ENCODE measurements at places on chromosomes 12 and 14.

DNA sequence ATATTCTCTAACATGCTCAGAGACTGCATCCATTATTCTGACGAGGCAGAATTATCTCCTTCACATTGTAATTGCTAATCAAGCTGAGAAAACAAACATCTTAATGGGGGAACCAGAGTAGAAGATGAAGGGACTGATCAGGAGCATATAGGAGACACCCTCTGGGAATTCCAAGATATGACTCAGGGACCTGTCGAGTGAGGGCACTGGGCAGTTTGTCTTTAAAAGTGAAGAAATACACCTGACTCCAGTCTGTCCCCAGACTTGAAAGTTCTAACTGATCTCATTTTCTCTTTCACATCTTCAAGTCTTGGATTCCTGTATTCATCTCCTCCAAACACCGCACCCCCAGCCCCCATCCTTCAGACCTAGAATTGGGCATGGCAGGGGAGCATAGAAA lies 226.9 kb upstream of the PLXNC1 start:
- DNase-seq = no peak

DNA sequence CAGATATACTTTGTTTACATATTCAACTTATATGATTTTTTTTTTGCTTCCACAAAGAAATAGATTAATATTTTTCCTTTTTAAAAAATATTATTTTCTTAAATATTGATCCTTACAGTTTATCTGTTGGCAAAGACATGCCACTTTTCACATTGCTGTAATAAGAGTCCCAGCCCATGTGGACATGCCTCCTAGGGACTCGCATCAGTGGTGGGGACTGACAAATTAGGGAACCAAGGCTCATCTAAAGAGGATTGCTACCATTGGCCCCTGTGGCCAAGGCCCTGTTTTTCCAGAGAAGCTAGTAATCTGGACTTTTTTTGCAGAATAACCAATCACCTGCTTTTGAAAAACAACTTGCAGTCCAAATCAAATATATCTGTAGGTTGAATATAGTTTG lies 27.8 kb upstream of the BMAL2 start:
- no peak for DNase-seq

DNA sequence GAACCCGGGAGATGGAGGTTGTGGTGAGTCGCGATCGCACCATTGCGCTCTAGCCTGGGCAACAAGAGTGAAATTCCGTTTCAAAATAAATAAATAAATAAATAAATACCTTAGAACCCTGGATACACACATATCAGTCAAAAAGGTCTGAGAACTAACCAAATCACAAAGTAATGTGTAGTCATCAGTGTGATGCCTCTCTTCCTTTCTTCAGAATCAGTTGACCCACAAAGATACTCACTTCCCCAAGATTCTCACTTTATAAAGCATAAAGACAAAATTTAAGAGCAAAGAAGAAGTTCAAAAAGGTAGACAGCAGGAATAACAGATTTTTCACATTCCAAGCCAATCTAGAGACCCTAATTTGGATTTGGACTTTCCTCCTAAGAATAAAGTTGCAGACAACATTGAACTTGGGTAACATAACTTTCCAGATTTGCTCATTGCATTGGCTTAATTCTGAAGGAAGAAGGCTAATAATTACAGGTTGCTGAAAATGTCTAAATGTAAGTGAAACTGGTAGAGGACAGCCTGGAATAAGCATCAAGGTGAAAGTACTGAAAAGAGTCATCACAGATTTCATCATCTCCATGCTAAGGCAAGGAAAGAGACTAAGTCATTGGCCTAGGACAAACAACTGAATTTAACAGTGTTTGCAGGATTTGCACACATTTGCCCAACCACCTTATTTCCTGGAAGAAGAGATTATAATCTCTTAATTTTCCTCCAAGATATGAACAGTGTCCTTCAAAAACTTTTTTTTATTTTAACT lies 17.4 kb downstream of the TMED10 start:
- no peak for DNase-seq

DNA sequence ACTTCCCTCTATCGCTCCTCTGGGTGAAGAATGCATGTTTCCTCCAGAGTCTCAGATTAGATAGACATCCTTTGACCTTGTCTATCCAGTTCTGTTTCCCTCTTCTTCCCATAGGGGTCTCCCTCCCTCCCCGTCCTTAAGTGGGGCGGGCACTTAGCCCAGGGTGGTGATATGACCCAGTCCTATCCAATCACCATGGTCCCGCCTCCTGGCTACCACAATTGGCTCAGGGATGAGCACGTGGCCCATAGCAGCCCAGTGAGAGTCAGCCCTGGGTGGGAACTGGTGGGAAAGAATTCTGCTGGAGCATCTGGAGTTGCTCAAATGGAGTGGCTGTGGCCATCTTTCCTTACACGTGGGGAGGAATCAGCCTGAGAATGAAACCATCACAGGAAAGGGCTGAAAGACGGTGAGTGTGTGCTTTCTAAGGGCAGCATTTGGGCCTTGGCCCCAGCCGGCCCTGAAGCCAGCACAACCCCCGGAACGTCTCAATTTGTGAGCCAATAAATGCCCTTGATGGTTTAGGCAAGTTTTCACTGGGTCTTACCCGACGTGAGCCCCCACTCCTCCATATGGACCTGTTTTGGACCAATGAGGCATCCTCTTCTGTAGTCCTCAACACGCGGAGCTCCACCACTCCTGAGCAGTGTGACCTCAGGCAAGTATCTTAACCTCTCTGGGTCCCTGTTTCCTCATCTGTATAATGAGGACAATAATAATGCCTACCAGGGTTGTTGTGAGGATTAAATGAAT lies 14.4 kb upstream of the MLXIP start:
- peak; percentile 54 for DNase-seq

GRCh38 chr14:33198684-33199083 lies 260.0 kb downstream of the NPAS3 start:
- DNase-seq = no peak

GRCh38 chr12:66714709-66715108 lies 35.8 kb upstream of the GRIP1 start:
- no peak for DNase-seq

- DNase-seq = no peak
Measured at GRCh38 chr14:73250781-73251500, 13.6 kb downstream of the PAPLN start.

DNA sequence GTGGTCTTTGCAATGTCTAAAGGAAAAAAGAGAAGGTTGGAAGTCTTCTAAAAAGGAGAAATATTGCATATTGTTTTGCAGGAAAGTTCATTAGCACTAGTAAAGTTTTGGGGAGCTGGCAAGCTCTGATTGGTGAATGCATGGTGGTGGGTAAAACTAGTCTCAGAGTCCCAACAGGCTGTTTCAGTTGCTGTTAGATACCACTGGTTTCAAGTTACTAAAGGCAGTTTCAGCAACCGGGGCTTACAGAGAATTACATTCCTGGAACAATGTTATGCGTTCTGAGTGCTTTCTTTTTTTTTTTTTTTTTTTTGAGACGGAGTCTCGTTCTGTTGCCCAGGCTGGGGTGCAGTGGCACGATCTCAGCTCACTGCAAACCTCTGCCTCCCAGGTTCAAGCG lies 208.2 kb downstream of the EPS8 start:
- no peak for DNase-seq

DNA sequence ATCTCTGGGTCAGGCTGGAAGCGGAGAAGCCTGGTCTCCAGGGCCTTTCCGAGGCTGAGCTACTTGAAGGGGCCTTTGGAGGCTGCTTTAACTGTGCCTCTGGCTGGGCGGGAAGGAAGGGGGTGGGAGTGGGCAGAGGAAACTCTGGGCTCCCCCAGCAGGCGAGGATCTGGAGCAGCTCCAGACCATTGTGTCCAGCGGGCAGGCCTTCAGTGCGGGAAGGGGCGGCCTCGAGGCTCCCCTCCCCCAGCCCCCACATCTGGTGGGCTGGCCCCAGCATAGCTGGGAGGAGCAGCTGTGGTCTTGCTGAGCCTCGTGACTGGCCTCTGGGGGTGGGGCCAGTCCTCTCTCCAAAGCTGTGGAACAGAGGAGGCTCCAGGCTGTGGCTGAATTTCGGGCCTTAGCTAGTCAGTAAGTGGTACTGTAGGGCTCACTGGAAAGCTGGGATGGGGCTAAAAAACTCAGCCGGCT lies 3.4 kb downstream of the TAMALIN start:
- no peak for DNase-seq

DNA sequence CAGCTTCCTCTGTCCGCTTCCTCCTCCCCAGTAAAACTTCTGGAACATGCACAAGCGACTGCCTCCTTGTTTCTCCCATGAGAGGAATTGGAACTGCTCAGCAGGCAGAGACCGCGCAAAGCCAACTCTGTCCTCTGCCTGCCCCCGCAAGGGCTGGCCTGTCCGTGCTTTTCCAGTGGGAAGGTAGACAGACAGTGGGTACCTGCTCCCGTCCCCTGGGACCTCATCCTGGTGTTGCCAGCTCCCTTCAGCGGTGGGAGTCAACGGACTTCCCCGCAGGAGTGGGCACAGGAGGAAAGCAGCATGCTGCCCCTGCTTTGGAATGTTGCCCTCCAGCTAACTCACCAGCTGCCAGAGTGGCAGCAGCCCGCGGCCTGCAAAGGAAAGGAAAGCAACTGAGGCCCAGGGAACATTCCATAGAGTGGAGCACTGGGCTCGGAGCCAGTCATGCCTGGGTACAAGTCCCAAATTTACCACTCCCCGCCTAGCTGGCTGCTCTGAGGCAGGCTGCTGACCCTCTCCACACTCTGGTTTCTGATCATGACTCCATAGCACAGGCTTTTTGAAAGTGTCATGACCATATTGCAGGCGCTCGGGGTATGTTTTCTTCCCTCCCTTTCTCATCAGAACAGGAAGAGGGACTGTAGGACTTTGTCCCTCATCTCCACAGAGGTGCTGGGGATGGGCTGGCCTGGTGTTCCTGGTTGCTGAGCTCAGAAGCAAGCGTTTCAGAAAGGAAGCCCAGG lies 89.2 kb upstream of the CLMN start:
- DNase-seq = no peak

GRCh38 chr12:60078026-60078425 lies 482.2 kb downstream of the SLC16A7 start:
- DNase-seq = no peak

DNA sequence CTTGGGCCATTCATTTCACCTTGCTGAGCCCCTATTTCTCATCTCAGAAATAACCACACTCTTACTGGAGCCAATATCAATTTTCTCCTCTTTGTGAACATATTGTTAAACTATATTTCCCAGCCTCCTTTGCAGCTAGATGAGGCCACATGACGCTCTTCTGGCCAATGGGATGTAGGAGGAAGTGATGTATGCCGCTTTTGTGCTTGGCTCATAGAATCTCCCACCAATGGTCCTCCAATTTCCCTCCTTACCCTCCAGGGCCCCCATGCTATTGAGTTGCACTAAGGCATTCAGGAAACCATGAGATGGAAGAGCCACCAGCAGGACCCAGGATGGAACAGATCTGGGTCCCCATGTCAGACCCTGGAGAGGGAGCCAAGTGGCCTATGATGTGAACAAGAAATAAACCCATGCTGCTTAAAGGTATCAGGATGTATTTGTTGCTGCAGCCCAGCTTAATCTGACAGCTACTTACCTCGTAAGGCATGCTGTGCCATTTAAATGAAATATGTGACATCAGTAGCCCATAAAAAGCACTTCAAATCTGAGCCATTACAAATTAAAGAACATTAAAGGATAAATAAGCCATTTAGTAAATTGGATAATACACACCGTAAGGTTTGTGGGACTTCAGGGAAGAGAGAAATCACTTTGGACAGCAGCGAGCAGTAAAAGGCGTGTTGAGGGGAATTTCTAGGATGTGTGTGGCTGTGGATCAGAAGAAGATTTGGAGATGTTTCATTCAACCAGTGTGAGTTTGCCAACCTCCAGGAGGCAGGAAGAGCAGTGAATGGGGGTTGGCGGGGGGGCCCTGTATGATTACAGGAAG lies 24.4 kb upstream of the BDKRB2 start:
- DNase-seq = no peak

Measured in HL-60 (cell line).